CMK (cell line): ENCODE measurements at places on chromosomes 13 and 19.

DNA sequence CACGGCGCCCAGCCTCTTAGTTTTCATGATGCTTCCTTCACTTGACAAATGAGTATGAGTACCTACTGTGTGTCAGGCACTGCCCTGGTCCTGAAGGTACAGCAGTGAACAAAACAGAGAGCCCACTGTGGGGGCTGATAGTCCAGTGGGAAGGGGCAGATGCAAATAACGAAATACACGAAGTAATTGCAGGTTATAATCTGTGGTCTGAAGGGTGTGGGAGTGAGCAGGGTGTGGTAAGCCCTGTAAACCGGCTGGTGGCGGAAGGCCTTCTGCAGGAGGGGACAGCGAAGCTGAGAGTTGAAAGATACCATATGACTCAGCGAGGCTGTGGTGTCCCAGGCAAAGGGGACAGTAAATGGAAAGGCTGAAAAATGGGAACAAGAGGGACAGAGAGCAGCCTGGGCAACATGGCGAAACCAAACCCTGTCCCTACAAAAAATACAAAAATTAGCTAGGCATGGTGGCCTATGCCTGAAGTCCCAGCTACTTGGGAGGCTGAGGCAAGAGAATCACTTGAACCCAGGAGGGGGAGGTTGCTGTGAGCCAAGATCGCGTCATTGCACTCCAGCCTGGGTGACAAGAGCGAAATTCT lies 60.5 kb downstream of the MAP4K1 start:
- DNase-seq, result peak; percentile 33

- no peak for DNase-seq
Measured at GRCh38 chr13:76225815-76226489, 589.8 kb downstream of the LMO7 start.

- DNase-seq, result peak; percentile 90
Measured at GRCh38 chr19:872266-872951, 12.9 kb downstream of the CFD start.

DNA sequence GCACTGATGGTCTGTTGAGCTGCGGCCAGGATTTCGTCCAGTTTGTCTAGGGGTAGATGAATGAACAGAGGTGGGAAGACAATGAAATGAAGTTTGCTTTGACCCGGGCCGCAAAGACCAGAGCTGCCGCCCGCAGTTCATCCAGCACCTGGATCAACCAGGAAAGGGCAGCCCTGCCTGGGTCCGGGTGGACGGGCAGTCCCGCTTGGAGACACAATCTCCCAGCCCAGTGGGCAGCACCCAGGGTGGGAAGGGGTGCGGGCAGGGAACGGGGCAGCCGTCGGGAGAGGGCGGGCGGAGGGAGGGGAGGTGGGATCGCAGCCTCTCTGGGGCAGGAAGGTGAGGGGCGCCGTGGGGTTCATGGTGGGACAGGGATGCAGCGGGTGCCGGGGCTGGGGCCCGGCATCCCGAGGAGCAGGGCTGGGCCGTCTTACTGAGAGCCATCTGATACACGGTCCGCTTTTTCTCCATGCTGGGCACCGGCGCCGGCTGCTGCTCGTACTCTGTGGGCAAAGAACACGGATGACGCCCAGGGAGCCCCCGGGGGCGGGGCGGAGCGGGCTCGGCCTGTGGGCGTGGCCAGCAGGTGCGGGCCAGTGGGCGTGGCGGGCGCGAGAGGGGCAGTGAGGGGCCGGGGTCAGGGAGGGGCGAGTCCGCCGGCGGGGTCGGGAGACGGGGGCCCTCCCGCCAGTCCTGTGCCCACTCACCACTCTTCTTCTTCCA lies 33.1 kb downstream of the SHANK1 start:
- DNase-seq, result no peak

- DNase-seq, result no peak
Measured at GRCh38 chr13:37479916-37480315, 118.7 kb downstream of the POSTN start.
